Cerebellar nuclear complex (tissue), 1 donor: ENCODE measurements at places on chromosomes 6 and 20.

DNA sequence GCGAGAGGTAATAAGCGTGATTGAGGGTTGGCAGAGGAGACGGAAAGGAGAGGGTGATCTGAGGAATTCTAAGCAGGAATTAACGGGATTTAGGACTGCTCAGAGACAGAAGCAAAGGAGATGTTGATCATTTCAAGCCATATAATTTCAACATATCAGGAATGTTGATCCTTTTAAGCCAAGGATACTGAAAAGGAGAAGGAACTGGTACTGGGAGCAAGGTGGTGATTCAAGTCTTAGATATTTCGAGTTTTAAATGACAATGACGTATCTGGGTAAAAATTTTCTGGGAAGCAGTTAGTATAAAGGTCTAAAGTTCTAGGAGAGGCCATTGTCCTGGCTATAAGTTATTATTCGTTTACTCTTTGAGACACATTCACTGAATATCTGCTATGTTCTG lies 91.3 kb upstream of the OGFRL1 start:
- DNase-seq, result no peak

DNA sequence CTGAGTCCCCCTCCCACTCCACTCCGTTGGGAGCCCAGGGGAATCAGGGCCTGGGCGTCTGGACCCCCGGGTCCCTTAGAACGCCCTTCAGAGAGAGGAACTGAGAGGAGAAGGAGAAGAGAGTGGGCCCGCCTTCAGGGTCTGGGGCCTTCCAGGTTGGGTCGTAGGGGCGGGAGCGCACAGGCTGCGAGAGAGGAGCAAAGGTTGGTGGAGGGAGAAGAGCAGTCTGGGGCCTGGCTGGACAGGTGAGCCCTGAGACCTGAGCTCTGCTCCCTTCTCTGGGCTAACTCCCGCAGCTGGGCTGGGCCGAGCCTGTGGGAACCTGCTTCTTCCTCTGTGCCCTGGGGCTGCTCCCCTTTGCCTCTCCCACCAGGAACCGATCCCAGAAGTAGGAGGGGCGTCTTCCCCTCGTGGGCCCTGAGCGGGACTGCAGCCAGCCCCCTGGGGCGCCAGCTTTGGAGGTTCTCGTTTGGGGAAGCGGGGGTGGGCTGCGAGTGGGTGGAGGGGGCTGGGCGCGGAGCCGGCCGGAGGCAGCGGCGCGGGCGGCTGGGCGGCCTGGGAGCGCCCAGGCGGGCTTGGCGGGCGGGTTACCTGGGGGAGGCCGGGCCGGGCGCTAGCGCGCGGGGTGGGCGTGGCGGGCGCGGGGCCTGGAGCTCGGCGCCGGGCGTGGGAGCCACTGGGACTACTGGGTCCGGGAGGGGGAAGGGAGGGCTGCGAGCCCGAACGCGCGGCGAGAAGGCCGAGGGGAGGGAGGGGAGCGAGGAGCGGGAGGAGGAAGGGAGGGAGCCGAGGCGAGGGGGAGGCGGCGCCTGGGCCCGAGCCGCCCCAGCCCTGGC lies at the start of gene DDR1:
DDR1 (plus strand) TSS at position 835 of the 836 bp plus-strand sequence. CDS start 4,211 bp downstream, outside the sequence.
- DNase-seq, result no peak

GRCh38 chr6:455006-455585 lies 63.5 kb downstream of the IRF4 start:
- no peak for DNase-seq

GRCh38 chr6:52305948-52306767 lies 21.6 kb upstream of the MCM3 start:
- DNase-seq, result no peak

- DNase-seq, result no peak
These were observed 245.9 kb upstream of the HS3ST5 start for GRCh38 chr6:114588726-114589125.

DNA sequence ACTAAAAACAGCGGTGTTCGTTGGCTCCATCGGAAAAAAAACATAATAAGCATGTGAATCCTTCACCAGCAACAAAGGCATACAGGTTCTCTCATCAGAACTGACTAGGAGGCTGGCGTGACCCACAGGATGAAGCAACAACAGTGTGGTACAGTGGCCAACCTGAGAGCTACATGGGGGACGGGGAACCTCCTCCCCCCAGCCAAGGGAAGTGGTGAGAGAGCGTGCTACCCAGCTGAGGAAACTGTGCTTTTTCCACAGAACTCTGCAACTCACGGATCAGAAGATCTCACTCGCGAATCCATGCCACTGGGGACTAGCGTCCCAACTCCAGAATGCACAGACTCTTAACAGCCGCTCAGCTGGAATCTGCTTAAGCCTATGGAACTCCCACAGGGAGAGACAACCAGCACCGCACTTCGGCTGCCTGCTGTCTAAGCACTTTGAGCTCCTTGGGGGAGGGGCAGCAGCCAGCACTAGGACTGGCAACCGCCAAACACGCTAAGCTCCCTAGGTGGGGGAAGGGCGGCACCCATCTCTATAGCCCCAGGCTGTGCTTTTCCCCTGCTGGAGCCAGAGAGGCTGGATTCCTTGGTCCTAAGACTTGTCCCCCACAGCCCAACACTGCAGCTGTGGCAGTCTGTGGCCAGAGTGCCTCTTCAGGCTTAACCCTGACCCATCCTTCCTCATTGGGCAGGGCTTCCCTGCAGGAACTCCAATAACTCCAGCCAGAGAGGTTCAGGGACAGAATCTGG lies 538.3 kb upstream of the BTBD3 start:
- no peak for DNase-seq
